NCI-H2227 treated with DMSO at 0.1 percent for 48 hours (cell line): ENCODE measurements at places on chromosomes 2 and 18.

DNA sequence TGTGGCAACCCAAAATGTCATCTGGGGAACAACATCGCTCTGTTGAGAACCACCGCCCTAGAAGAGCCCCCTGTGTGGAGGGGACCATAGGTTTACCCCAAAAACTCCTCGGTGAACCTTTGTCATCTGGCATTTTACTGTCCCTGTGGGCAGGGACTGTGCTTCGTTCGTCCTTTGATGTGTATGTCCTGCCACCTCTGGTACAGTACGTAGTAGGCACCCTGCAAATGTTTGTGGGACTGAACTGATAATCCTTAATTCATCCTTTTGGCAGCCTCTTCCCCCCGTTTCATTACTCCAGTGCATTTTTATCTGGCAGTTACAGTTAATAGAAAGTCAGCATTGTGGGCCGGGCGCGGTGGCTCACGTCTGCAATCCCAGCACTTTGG, 728 bp downstream of the NAPG start:
- no peak for DNase-seq

GRCh38 chr2:229296016-229296415, 24.9 kb upstream of the PID1 start:
- no peak for DNase-seq

- no peak for DNase-seq
Measured at GRCh38 chr2:11865805-11866204, 119.4 kb downstream of the LPIN1 start.

- no peak for DNase-seq
Measured at GRCh38 chr2:211367711-211368110, 811.3 kb downstream of the CPS1 start.

GRCh38 chr2:128600581-128601297, 282.1 kb upstream of the HS6ST1 start:
- no peak for DNase-seq

DNA sequence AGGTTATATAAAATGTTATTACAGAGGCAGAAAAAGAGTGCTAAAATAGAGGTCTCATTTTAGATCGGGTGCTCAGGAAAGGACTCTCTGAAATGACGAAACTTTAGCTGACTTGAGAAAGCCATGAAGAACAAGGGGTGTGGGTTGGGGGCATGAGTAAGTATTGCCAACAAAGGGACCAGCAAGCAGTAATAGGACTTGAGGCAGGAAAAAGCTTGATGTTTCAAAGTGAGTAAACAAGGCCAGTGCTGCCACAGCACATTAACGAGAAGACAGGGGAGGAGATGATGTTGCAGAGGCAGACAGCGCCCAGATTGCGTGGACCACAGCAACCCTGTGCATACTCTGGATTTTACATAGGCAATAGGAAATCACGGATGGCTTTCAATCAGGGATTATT, 318.8 kb downstream of the ZEB2 start:
- no peak for DNase-seq

GRCh38 chr2:74002505-74003421, 18.1 kb downstream of the TET3 start:
- peak; percentile 82 for DNase-seq

GRCh38 chr2:238496756-238497609, 70.3 kb downstream of the ASB1 start:
- no peak for DNase-seq

- DNase-seq, result no peak
Measured at GRCh38 chr18:35467624-35468016, 30.1 kb downstream of the INO80C start.

DNA sequence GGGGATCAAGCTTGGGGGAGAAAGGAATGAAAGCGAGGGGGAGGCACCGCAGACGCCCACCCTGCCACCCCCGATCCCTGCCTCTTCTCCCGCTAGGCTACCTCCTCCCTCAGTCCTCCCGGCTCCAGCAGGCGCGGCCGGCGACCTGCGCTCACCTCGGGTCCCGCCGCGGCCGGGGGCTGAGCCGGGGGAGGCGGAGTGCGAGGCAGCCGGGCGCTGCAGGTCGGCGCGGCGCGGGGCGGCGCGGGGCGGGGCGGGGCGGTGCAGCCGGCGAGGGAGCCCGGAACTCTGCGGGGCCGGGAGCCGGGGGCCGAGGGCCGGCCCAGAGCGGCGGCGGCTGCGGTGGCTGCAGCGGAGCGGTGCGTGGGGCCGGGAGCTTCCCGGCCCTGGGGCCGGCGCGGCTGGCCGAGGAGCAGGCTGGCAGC, 477 bp downstream of the ACVR1 start:
- no peak for DNase-seq

- DNase-seq, result no peak
Measured at GRCh38 chr2:168357797-168358472, 98.1 kb upstream of the CERS6 start.

DNA sequence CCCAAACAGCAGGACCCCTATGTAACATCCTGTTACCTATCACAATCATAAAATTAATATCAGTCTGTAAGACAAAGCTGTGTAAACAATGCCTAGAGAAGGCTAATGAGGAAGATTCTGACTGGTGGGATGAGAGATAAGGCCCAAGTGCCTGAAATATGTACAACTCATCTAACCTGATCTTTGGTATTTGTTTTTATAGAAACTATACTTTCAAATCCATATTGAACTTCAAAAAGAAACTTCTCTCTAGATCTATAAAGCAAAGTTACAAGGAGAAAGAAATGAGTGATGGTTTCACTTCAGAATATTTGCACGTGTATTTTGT, 36.1 kb upstream of the ITGA4 start:
- no peak for DNase-seq

GRCh38 chr2:101741775-101742520, 44.4 kb downstream of the MAP4K4 start:
- peak; percentile 22 for DNase-seq

GRCh38 chr2:69863298-69863697, 30.5 kb upstream of the SNRNP27 start:
- DNase-seq, result no peak

DNA sequence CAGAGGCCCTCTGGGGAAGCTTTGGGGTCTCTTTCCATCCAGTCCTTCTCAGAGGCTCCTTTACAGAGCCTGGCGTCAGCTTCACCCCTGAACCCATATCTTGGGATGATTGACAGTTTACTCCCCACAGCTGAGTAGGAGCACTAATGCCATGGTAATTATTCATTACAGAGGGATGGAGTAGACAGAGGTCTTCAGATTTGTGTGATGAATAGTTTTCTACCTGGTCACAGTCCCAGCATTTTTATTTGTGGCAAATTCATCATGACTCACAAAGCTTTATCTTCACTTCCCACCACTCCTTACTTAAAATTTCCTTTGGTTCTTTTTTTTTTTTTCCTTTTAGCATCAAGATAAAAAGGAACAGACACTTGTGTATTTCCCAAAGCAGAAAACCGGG, 104.2 kb downstream of the CCDC85A start:
- no peak for DNase-seq

GRCh38 chr2:237210763-237211162, 125.1 kb downstream of the COPS8 start:
- DNase-seq, result no peak

DNA sequence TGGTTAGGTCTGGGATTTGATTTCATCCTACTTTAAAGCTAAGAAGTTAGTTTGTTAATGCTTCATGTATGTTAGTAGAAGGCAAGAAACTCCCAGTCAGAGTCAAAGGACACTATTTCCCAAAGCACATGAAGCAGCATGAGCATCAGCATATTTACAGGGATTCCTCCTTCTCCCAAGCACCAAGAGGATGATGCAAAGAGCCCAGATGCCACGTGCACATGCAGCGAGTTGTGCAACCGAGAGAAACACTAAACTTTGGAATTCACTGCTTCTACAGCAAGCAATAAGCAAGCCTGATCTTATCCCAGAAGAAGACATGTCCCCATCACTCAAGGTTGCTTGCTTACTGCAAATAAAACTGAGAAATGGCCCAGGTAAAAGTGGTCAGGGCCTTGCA, 32.5 kb downstream of the CPO start:
- DNase-seq, result no peak

DNA sequence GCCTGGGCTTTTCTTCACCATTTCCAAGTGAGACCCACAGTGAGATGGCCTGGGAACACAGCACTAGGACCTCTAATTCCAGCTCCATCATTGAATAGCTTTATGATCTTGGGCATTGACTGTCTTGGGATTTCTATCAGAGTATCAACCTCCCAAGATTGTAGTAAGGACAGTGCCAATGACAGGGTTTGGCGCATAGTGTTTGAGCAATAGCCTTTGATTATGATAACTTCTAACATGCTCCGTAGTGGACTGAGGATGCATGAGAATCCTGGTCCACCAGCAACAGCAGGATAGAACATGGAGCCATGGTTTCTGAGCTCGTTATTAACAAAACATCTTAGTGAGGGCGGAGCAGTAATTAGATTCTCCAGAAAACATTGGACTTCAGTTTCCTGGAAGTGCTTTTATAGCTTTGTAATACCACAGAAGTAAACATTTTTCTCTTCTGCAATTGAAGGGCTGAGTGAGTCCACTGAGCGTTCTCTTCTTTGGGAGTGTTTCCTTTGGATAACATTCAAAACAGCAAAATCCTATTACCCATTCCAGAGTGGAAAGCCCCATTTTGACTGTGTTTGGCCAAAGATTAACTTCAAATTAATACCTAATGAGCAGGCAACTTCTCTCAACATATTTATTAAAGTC, 63.7 kb downstream of the IL1R2 start:
- no peak for DNase-seq

- no peak for DNase-seq
Measured at GRCh38 chr2:208556983-208557484, 150.4 kb downstream of the PTH2R start.

DNA sequence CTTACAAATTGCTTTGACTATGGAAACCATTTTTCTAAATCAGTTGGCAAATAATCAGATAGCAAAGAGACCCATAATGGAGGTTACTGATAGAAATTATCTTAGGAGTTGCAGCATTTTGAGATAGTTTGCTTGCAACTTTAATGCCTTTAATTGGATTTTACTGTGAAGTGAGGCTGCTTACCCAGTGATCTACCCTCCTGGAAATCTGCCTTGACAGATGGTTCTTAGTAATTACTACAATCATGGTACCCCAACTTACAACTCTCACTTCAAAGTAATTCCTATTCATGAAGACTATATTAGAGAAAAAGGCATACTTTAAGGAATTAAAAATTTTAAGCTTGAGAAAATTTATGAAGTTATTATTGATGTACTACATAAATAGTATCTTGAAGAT, 1288.6 kb upstream of the CDH2 start:
- DNase-seq, result no peak

GRCh38 chr18:58911766-58912165, 47.1 kb downstream of the ZNF532 start:
- DNase-seq, result peak; percentile 74

DNA sequence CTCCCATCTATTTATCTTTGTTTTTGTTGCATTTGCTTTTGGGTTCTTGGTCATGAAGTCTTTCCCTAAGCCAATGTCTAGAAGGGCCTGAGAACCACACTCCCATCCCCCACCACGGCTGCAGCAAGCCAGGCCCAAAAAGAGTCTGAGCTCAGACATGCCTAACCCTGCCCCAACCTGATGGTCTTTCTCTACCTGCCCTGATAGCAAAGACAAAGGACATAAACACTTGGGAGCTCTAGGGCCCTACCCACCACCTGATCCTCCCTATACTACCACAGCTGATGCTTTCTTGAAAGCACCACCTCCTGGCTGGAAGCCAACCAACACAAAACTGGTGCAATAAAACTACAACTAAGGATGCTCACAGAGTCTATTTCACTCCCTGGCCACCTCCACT, 233.4 kb downstream of the WDR7 start:
- DNase-seq, result no peak

- peak; percentile 72 for DNase-seq
Measured at GRCh38 chr18:51668101-51668500, 470.6 kb upstream of the MEX3C start.

- no peak for DNase-seq
Measured at GRCh38 chr2:78418021-78418420, 607.5 kb upstream of the REG3G start.

DNA sequence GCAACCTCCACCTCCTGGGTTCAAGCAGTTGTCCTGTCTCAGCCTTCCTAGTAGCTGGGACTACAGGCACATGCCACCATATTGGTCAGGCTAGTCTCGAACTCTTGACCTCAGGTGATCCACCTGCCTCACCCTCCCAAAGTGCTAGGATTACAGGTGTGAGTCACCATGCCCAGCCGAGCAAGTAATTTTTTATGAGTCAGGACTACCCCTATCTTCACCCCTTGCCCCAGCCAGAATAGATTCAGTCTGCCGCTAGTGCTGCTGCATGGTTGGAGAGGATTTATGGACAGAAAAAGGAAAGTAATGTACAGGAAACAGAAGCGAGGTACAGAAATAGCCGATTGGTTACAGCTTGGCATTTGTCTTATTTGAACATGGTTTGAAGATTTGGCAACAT, 48.9 kb downstream of the BMPR2 start:
- DNase-seq, result no peak

DNA sequence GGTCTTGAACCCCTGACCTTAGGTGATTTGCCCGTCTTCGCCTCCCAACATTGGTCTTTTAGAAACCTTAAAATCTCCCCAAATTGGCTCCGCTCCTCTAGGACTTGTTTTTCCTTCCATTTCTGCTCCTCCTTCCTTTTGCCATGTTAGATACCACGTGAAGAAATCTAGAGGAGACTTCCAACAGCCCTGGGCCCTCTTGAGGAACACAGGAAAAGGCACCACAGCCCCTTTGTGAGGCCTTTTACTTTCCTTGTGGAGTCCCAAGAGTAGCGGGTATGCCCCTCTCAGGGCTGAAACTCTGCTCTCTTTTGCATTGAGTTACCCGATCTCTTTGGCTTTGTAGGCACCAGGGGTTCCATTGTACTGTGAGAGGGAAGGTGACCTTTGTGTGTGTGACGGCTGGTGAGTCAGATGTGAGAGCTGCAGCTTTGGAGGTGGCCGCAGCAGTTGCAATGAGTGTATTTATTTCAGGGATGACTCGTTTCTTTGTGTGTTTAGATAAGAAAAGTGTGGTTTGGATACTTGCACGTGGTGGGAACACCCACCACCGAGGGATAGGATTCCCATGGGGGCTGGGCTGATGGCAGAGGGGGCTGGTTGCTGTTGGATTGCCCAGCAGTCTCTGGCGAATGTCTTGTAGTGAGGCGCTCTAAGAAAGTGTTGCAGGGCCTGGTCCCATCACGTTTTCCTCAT, 218.4 kb upstream of the HS6ST1 start:
- no peak for DNase-seq

- DNase-seq, result no peak
Measured at GRCh38 chr2:73614105-73614504, 28.1 kb downstream of the NAT8 start.

GRCh38 chr2:186891185-186891621, 42.2 kb upstream of the ZSWIM2 start:
- DNase-seq, result peak; percentile 55

- no peak for DNase-seq
Measured at GRCh38 chr2:203732092-203732952, 25.9 kb downstream of the CD28 start.

- no peak for DNase-seq
Measured at GRCh38 chr2:178377046-178377445, 73.9 kb downstream of the PRKRA start.

DNA sequence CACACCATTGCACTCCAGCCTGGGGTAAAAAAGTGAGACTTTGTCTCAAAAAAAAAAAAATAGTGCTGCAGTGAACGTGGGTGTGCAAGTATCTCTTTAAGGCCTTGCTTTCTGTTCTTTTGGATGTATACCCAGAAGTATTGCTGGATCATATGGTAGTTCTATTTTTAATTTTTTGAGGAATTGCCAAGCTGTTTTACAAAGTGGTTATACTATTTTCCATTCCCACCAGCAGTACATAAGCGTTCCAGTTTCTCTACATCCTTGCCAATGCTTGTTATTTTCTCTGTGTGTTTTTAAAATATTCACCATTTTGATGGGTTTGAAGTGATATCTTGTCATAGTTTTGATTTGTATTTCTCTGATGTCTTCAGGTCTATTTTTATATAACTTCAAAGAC, 13.1 kb downstream of the ARMC9 start:
- DNase-seq, result no peak
